ENCODE measurements at places on chromosomes 7 and 10. TPM values are rescaled to one million over a fixed set of nuclear protein-coding genes. Genes with fewer than 3 reads are reported as not detected.

HMX2 gene
- not detected for total RNA-seq

CPA4 gene
- total RNA-seq, result 4.1 TPM

HIBADH gene
- 56.0 TPM for total RNA-seq

PSD gene
- total RNA-seq, result 1.1 TPM

ACBD7 gene
- total RNA-seq, result not detected

STEAP4 gene
- total RNA-seq, result 163 TPM

LBX1 gene
- not detected for total RNA-seq

NPY4R2 gene
- total RNA-seq, result not detected

CFAP69 gene
- total RNA-seq, result 12.5 TPM

NYAP1 gene
- 2.4 TPM for total RNA-seq

WDFY4 gene
- 7.5 TPM for total RNA-seq

KCNH2 gene
- 0.46 TPM for total RNA-seq
